ENCODE measurements at places on chromosomes 12 and 14.

DNA sequence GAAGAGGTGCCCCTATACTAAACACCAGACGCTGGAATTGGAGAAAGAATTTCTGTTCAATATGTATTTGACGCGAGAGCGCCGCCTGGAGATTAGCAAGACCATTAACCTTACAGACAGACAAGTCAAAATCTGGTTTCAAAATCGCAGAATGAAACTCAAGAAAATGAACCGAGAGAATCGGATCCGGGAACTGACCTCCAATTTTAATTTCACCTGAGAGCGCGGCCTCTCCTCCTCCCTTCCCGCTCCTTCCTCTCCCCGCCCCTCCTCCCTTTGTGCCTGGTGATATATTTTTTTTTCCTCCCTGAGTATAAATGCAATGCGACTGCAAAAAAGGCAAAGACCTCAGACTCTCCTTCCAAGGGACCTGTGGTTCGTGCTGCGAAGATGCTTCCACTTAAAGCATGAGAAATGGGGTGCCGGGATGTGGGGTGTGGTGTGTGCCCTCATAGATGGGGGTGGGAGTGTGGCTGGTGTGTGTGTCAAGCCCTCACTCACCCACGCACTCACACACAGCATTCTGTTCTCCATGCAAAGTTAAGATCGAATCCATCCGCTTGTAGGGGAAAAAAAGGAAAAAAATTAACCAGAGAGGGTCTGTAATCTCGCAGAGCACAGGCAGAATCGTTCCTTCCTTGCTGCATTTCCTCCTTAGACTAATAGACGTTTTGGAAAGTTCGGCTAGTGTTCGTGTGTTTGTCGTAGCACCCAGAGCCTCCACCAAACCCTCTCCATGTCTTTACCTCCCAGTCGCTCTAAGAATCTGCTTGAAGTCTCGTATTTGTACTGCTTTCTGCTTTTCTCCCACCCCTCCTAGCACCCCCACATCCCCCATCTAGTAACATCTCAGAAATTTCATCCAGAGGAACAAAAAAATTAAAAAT is 4.5 kb downstream of the HOXC10 start:
- DNase-seq = no peak

DNA sequence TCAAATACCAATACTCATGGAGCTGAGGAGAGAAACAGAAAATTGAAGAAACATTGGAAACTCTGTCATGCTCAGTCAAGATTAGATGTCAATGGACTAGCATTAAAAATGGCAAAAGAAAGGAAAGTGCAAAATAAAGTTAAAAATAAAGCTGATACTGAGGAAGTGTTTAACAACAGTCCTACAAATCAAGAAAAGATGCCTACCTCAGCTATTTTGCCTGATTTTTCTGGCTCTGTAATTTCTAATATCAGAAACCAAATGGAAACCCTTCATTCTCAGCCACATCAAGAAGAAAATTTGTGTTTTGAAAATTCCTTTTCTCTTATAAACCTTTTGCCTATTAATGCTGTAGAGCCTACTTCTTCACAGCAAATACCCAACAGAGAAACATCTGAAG is 40.5 kb downstream of the METTL25 start:
- no peak for DNase-seq

DNA sequence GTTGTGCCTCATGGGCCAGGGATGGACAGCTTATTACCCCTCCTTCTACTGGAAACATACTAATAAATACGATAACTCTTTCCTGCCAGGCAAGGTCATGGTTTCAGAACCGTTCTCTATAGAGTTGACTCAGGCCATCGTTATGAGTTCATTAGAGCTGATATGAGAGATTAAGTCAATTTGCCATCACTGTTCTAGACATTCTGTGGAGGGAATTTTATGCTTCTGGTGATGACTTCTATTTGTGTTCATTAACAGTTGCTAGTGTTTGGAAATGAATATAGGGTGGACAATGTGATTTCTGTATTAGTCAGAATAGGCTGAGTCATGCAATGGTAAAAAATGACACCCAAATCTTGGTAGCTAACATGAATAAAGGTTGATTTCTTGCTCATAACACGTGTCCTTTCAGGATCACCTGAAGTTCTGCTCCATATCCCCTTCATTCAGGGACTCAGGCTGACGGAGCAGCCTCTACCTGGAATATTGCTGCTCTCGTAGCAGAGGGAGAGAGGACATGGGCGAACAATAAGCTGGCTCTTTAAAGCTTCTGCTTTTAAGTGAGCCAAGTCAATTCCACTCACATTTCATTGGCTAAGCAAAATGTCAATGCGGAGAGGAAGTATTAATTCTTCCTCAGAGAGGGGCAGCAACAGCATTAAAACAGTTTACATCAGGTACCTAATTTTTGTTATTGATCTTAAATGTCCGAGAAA is 18.5 kb upstream of the TBPL2 start:
- DNase-seq = no peak

DNA sequence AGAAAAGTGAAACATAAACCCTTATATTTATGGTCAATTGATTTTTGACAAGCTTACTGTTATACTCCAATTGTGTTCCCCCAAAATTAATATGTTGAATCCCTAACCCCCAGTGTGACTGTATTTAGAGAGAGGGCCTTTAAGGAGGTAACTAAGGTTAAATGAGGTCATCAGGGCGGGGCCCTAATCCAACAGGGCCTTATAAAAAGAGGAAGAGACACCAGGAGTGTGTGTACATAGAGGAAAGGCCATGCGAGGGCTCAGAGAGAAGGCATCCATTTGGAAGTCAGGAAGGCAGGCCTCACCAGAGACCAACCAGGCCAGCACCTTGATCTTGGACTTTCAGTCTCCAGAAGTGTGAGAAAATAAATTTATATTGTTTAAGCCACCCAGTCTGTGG is 6.5 kb upstream of the VTI1B start:
- no peak for DNase-seq

GRCh38 chr14:105943973-105944602 is 417.7 kb downstream of the TMEM121 start:
- DNase-seq = no peak

DNA sequence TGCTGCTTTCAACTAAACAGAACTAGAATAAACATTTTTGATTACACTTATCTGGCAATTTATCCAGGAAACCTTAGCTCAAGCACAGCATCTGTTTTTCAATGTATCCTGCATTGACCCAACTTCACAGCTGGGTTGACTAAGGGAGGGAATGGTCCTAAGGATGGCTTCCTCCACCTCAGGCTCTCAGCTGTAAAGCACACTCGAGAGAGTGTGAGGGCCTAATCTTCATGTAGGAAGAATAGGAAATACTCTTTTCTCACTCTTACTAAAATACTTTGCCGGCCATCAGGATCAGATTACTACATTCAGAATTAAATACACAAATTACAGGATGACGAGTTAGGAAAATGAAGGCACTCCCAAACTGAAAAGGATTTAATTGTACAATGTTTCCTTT is 7.2 kb downstream of the SETD3 start:
- DNase-seq = no peak

- DNase-seq = no peak
Measured at GRCh38 chr14:20803223-20803622, 579 bp upstream of the RNASE1 start.

- DNase-seq = no peak
Measured at GRCh38 chr12:49643961-49644619, 20.7 kb downstream of the PRPF40B start.

- no peak for DNase-seq
Measured at GRCh38 chr14:89549381-89550125, 132.5 kb upstream of the FOXN3 start.

GRCh38 chr14:63287666-63288483 is 30.9 kb downstream of the GPHB5 start:
- no peak for DNase-seq

GRCh38 chr14:59565087-59565486 is 11.5 kb downstream of the CCDC175 start:
- no peak for DNase-seq

DNA sequence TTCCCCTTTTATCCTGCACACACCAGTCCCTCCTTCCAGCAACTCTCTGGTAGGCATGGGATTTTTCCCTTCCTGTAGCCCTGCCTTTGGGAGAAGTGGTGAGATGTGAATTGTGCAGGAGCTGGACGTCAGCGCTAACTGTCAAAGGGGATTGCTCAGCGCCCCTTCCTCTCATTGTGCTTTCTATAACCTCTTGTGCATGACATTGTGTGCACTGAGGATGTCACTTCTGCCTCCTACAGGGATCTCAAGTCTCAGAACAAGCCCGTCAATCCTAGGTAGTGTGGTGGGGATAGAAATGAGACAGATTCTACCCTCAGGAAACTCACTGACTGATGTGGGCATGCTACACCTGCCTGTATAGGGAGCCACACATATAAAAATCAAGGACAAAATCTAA is 8.7 kb downstream of the KCNA5 start:
- no peak for DNase-seq

GRCh38 chr14:101735453-101735852 is 26.1 kb upstream of the PPP2R5C start:
- DNase-seq = no peak

Measured in stimulated activated CD8-positive, alpha-beta memory T cell treated with anti-CD3 and anti-CD28 coated beads, Interleukin-4, amount 100 ng/mL, for 1 hour (primary cell).